Activated naive CD8-positive, alpha-beta T cell treated with anti-CD3 and anti-CD28 coated beads, Interleukin-2, amount 10 ng/mL, durations not matched to agents 7 days and 5 days (primary cell): ENCODE measurements at places on chromosomes 16 and 17.

DNA sequence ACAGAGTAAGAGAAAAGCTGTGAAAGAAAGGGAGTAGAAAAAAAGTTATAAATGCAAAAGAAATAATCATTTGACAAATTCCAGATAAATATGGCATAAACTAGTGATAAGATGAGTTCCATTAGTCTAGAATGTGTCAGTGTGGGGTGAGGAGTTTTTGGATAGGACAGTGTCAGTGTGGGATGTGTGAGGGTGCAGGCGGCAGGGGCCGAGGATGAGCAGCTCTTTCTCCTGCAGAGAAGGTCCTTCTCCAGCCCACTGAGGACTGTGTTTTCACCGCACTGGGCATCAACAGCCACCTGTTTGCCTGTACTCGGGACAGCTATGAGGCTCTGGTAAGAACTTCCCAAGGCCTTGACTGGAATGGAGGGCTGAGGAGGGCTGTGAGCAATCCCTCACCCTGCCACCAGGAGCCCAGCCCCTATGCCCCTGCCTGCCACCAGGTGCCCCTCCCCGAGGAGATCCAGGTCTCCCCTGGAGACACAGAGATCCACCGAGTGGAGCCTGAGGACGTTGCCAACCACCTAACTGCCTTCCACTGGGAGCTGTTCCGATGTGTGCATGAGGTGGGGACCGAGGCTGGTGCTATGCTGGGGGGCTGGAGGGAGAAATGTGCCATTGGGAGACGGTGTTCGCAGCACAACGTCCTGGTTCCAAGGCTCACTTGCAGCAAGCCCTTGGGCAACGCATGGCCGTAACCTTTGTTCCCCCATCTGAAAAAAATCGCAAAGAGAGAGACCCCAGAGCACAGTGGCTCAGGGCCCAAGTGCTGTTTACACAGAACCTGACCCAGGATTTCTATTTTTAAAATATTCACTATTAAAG lies 13.1 kb downstream of the RAPGEFL1 start:
- no peak for DNase-seq

- DNase-seq, result no peak
Measured at GRCh38 chr17:60840456-60840855, 162.8 kb downstream of the BCAS3 start.

- no peak for DNase-seq
Measured at GRCh38 chr16:57252148-57252721, 7.2 kb downstream of the ARL2BP start.

DNA sequence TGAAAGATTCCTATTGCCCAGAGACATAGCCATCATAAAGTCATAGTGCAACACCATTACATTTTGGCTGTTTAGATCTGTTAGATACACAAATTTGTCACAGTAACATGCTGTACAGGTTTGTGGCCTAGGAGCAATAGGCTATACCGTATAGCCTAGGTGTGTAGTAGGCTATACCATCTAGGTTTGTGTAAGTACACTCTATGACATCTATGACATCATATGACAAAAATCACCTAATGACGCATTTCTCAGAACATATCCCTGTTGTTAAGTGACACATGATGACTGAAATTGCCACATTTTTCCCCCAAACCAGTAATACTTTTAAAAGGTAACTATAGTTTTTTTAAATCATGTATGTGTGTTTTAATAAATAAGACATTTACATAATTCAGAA lies 43.3 kb downstream of the NLK start:
- DNase-seq, result no peak

- DNase-seq, result no peak
Measured at GRCh38 chr17:49365667-49366066, 3.6 kb upstream of the ZNF652 start.

DNA sequence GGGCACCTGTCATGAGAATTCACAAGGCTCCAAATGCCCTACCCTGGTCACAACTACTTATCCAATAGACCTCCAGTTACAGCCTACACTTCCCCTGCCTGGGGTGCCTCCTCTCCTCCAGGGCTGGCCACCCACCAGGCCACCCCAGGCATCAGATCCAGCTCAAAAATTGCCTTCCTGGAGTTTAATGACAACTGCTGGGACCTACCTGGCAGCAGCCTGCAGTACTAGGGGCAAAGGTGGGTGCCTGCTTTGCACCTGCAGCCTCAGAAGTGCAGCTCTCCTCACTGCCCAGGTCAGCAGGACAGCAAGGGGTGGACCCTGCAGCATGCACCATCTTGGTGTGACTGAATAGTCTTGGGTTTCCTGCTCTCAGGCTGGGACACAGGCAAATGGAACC lies 3.6 kb downstream of the GP1BA start:
- no peak for DNase-seq

DNA sequence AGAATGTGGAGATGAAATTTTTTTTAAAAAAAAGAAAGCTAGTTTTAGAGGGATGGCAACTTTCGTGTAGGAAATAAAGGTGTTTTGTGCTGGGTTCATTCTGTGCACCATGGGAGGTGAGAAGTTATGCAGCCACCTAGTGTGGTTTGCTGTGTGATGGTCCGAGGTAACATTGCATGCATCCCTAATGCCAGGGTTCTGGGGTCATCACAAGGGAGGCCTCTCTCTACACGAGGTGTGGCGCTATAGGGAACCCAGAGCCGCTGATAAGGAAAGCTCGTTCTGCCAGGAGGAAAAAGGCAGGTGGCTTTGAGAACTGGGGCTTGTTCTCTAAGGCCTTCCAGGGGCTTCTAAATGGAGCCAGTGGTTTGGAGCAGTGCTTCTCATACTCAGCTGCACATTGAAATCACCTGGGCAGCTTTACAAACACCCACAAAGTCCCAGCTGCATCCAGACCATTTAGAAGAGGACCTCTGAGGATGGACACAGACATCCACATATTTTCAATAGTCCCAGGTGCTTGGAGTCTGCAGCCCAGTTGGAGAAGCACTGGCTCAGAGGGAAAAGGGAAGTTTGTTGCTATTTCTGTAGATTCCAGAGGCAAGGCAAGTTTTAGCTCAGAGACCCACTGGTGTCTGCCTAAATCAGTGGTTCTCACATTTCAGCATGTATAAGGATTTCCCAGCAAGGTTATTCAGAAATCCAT lies 43.5 kb downstream of the VPS35L start:
- no peak for DNase-seq

DNA sequence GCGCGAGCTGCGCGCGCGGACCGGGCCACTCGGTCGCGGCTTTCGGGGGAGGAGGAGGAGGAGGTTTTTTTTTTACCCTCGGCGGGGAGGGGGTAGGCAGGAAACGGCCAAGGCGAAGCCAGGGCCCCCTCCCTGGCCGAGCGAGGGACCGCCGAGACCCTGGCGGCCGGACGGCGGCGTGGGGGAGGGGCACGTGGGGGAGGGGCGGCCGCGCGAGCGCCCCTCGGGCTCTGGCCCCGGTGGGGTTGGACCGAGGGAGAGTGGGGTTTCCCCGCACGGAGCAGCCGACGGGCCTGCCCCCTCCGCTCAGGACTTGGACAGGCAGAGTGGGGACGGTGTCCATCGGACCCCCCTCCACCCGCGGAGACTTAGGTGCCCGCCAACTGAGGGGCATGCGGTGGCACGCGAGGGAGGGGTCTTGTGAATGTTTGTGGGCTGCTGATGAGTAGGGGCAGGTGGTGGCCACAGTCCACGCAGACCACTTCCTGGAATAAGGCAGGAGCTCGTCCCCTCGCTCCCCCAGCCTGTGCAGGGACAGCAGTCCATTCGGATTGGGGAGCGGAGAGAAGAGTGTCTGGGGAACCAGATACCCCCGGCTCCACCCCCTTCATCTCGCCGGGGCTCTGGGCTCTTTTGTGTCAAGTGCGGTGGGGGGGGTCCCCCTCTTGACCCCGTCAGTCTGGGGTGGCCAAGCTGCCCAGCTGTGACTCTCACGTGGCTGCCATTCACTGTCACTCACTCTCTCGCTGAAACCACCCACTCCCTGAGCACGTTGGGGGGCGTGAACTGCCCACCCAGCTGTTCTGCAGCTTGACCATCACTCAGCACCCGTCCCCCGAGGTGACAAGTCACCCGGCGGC lies 3.0 kb upstream of the CHD3 start:
- DNase-seq, result peak; percentile 75

DNA sequence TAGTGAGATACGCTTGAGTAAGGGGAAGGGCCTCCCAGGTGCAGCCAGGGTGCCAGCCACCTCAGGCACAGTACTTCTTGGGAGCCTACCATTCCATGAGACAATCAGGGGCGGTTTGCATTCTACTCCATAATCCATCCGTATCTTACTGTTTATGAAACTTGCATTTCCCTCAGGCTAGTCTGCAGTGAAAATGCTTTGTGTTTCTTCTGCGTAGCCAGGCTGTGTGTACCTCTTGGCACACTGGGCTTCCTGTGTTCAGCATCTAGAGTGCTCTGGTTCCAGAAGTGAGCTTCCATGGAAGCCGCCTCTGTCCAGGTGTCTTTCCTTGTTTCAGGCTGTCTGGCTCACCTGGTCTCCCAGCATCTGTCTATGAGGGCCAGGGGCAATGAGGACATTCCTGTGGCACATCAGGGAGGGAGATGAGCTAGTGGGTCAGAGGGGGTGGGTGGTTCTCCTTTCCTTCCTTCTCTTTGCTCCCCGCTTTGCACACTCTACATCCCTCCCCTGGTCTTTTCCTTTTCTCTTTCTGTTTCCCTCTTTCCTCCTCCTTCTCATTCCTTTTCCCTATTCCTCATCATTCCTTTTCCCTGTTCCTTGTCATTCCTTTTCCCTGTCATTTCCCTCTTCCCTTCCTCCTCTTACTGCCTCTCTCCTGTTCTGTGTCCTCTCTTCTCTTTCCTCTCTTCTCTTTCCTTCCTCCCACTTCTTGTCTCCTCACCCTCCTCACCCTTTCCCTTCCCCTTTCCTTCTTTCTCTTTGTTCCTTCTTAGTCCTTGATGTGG lies 386.5 kb downstream of the CPPED1 start:
- DNase-seq, result no peak

- no peak for DNase-seq
Measured at GRCh38 chr16:19707569-19708295, 10.3 kb downstream of the KNOP1 start.

GRCh38 chr16:89152831-89153700 lies 18.5 kb upstream of the CDH15 start:
- DNase-seq, result no peak

DNA sequence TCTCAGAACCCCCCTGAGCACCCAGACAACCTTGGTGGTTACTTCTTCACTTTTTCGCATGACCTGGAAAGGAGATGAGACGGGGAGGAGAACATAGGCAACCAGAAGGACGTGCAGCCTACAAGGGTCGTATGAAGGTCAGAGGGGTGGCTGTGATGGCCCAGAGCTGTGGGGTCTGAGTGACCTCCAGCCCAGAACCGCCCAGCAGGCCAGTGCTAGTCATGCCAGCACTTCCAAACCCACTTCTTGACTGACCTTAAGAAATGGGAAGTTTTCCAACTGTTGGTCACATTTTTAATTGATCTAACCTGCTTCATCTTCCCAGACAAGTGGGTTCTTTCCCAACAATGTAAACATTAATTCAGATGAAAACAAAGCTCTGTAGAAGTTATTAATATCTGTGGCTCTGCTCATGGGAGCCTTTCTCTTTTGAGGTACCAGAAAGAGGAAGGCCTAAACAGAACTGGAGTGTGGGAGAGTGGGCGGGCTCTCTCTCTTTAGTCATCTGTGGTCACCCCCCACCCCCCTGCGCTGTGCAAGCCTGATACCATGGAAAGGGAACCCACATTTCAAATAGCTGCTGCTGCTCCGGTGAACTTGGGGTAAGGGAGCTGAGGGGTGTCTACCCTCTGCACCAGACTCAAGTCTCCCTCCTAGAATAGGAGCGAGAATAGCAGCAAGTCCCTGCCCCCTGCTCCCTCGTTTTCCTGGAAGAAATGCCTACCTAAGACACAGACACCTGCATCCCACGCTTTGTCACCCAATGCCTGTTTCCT lies 101.6 kb downstream of the RAB11FIP4 start:
- no peak for DNase-seq

GRCh38 chr16:20747030-20747816 lies 5.6 kb upstream of the THUMPD1 start:
- no peak for DNase-seq

DNA sequence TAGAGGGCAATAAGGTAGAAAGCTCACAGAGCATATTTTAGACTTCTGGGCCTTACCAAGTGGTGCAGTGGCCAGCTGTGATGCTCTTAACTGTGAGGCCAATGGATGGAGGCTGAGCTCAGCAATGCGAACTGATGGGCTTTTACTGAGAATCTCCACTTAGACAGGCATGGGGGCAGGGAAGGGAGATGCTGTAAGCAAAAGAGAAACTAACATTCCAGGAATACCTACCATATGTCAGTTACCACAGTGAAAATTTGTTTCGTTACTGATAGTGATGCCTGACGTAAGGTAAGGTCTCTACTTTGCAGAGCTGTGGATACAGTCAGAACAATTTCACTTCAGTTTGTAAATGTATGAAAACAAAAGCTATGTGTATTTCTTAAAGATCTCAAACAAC lies 250.6 kb upstream of the ZFHX3 start:
- no peak for DNase-seq

DNA sequence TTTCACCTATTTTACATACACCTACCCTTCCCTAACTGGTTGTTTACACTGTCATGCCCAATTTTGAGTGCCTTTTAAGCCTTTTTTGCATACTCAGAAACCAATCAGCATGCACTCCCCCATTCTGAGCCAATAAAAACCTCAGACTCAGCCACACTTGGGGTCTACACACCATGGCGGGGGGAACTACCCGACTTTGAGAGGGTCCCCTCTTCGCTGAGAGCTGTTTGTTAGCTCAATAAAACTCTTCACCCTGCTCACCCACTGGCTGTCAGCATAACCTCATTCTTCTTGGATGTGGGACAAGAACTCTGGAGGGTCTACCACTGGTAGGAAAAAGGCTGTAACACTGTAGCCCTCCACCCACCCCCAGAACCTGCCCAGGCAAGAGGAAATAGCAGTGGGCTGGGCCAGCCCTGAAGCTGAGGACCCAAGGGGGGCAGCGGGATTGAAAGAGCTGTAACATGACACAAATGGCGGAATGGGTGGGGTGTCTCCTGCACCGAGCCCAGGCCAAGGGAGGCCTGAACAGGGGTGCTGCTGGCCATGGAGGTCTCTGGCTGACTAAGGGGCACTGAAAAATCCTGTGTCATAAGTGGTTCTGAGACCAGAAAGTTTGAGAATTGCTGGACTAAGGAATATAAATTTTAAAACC lies 3.0 kb upstream of the FLYWCH2 start:
- DNase-seq, result no peak

DNA sequence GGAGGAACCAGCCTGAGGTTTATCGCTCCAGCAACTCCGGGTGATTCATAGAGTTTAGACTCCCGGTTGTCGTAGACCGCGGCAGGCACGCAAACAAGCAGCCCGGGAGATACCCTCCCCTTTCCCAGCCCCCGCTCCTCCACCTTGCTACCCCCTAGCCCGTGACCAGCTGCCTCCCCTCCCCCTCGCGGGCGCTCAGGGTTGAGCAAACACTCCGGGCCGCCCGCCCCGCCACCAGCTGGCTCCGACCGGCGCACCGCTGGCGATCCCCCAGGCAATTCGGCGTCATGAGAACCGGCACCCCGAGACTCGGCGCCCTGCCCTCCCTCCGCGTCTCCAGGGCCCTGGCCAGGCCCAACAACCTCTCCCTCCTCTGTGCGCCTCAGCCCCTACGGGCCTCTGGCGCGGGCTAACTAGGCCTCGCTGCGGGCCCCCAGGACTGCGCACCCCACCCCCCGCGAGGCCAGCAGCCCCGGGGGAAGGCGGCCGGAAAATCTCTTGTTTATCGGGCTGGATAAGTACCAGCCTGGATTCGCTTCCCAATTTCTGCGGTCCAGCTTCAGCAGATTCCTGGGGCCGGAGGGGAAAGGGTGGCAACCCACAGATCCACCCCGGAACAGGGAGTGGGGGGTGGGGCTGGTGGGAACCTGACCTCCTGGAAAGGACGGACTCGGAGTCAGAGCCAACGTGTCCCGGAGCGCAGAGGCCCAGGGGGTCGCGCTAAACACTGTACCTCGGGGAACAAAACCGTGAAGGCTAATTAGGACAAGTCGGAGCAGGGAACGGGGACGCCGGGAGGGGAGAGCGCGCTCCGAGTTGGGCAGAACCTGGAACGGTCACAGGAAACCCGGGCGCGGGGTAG lies 951 bp upstream of the GPRC5C start:
- DNase-seq, result no peak
